ENCODE measurements at places on chromosomes 5 and 9. TPM values are rescaled to one million over a fixed set of nuclear protein-coding genes. Genes with fewer than 3 reads are reported as not detected.

The TOR2A gene
- 19.6 TPM for total RNA-seq

The SLC25A2 gene
- total RNA-seq = 0.15 TPM

The ALDH1A1 gene
- total RNA-seq = 112 TPM

The PCDHA5 gene
- not detected for total RNA-seq

The ARHGEF28 gene
- 43.8 TPM for total RNA-seq

The BTF3 gene
- total RNA-seq = 525 TPM

The NEK6 gene
- total RNA-seq = 29.5 TPM

The PANK3 gene
- total RNA-seq = 35.3 TPM

The PCDHGB7 gene
- 3.1 TPM for total RNA-seq

The MRPL22 gene
- 57.7 TPM for total RNA-seq

The FOXD4L3 gene
- not detected for total RNA-seq

The ATP6V0E1 gene
- total RNA-seq = 206 TPM

The CFAP157 gene
- total RNA-seq = not detected

The ITK gene
- not detected for total RNA-seq

The APBA1 gene
- total RNA-seq = 12.9 TPM

The ZNF300 gene
- 3.4 TPM for total RNA-seq

The SUSD3 gene
- 0.10 TPM for total RNA-seq

The GABRG2 gene
- total RNA-seq = not detected

The SPATA31C1 gene
- total RNA-seq = not detected

The FCN1 gene
- not detected for total RNA-seq

The ADRA1B gene
- total RNA-seq = 1.3 TPM

The LHX3 gene
- not detected for total RNA-seq

The GFI1B gene
- not detected for total RNA-seq

The TOR1B gene
- 23.9 TPM for total RNA-seq

The FOXD1 gene
- total RNA-seq = 0.05 TPM

The SECISBP2 gene
- total RNA-seq = 23.8 TPM

The NDST1 gene
- total RNA-seq = 129 TPM

Data from mammary microvascular endothelial cell (primary cell).